ENCODE measurements at places on chromosomes 1 and 21.
A peak's percentile ranks its signal among the peaks of the same experiment; 100 is the strongest.

GRCh38 chr1:21241771-21242581, 48.3 kb downstream of the ECE1 start:
- H3K4me1 ChIP-seq, result no peaks in the 10 kb centered on the region
- peaks cover 88% of the 10 kb centered on the region for H3K36me3 ChIP-seq
- H3K4me3 ChIP-seq, result no peak overlapping the region
- DNase-seq, result no peak
- H3K27me3 ChIP-seq, result no peaks in the 10 kb centered on the region
- H3K27ac ChIP-seq, result no peak overlapping the region

- H3K4me1 ChIP-seq, result no peaks in the 10 kb centered on the region
- no peak overlapping the region for H3K27ac ChIP-seq
- no peak for DNase-seq
- H3K4me3 ChIP-seq, result no peak overlapping the region
- peaks cover 5% of the 10 kb centered on the region for H3K27me3 ChIP-seq
- no peaks in the 10 kb centered on the region for H3K36me3 ChIP-seq
Observed at GRCh38 chr1:159179906-159180305, 8.5 kb downstream of the CADM3 start.

- DNase-seq, result no peak
- H3K27me3 ChIP-seq, result peaks cover 10% of the 10 kb centered on the region
- peaks cover 18% of the 10 kb centered on the region for H3K4me1 ChIP-seq
- H3K27ac ChIP-seq, result no peak overlapping the region
Observed at GRCh38 chr1:117754061-117754969, 148.5 kb downstream of the TENT5C start.

GRCh38 chr21:25806060-25806459, 71.3 kb downstream of the GABPA start:
- H3K4me1 ChIP-seq, result no peaks in the 10 kb centered on the region
- no peak for DNase-seq
- no peaks in the 10 kb centered on the region for H3K27me3 ChIP-seq
- H3K36me3 ChIP-seq, result no peaks in the 10 kb centered on the region
- H3K4me3 ChIP-seq, result no peak overlapping the region
- no peak overlapping the region for H3K27ac ChIP-seq

GRCh38 chr1:246689409-246690008, 34.7 kb upstream of the SCCPDH start:
- H3K27me3 ChIP-seq, result no peaks in the 10 kb centered on the region
- H3K4me3 ChIP-seq, result peak overlapping the region; percentile 40
- DNase-seq, result peak; percentile 72
- H3K27ac ChIP-seq, result no peak overlapping the region

DNA sequence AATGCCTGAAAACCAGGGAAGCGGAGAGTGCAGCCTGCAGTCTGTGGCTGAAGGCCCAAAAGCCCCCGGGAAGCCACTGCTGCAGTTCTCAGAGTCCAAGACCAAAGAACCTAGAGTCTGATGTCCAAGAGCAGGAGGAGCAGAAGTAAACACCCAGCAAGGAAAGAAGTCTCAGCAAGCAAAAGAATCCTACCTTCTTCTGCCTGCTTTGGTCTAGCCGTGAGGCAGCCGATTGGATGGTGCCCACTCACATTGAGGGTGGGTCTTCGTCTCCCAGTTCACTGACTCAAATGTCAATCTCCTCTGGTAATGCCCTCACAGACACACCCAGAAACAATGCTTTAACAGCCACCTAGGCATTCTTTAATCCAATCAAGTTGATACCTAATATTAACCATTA, 217.5 kb downstream of the PLA2G4A start:
- no peaks in the 10 kb centered on the region for H3K36me3 ChIP-seq
- H3K27me3 ChIP-seq, result no peaks in the 10 kb centered on the region
- no peaks in the 10 kb centered on the region for H3K4me1 ChIP-seq

Measured in lower lobe of right lung (tissue), 2 donors.